ENCODE measurements at places on chromosomes 3 and 15.

DNA sequence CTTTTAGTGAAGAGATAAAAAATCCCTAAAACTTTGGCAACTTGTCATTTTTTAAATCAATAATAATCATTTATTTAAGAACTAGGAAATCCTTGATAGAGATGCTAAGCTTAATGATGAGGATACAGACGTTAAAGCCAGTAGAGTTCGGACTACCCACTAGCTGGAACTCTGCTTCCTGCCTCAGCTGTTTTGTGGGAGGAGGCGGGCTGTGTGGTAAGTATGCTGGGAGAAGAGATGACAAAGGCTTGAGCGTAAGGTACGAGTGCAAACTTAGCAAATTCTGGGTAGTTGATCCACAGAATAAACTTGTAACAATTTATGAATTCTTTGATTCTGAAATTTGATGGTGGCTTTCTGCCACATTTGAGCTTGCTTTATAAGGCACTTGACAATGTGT, 111.2 kb upstream of the NANOGP8 start:
- DNase-seq = no peak

DNA sequence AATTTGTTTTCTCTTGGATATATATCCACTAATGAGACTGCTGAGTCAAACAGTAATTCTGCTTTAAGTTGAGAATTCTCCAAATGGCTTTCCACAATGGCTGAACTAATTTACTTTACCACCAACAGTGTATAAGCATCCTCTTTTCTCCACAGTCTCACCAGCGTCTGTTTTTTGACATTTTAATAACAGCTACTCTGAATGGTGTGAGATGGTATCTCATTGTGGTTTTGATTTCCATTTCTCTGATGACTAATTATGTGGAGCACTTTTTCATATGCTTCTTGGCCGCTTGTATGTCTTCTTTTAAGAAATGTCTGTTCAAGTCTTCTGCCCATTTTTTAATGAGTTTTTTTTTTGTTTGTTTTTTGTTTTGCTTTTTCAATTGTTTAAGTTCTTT, 206.2 kb downstream of the CTNNB1 start:
- no peak for DNase-seq

GRCh38 chr3:143352850-143353550, 233.4 kb downstream of the CHST2 start:
- no peak for DNase-seq

DNA sequence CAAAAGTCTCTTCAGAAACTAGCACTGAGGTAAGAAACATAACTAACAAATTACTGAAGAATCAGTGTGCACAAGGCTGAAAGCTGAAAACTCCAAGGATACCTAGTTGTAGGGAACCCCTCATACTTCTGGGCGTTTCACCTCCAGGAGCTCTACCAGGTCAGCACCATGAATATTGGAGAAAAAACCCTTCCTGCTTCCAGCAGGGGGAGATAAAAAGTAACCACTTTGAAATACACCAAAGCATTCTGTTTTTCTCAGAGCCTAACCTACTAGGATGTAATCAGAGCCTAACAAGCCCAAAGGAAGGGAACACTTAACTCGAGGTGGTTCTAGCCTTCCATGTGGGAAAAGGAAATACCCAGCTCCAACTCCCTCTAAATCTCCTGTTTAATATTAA, 175.8 kb upstream of the MME start:
- DNase-seq = no peak

DNA sequence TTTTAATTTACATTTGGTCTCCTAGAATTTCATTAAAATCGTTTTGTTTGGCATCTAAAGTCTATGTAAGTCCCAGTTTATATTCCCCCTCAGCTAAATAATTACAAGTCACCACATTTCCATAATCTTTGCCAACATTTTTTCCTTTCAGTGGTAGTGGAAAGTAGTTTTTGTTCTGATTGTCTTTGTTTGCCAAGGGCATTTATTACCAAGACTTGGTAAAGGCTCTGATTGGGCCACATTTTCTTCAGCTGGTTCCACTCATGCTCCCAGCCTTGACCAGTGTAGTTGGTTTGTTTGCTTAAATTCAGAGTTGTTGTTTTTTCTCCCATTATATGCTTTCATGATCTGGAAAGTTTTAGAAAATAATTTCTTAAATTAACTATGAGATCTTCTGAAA, 153.4 kb upstream of the MME start:
- DNase-seq = no peak

GRCh38 chr3:1079662-1080061, 13.2 kb upstream of the CNTN6 start:
- no peak for DNase-seq

DNA sequence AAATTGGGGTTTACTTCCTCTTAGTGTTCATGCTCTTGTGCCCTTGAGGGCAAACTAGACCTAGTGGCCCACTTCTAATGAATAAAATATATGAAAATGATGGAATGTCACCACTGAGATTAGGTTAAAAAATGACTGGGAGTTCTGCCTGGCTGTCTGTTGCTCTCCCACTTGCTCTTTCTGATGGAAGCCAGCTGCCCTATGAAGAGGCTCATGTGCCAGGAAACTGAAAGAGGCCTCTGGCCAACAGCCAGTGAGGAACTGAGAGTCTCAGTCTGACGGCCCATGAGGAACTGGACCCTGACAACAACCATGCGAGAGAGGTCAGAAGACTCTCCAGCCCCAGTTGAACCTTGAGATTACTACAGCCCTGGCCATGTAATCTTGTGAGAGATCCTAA, 107.1 kb upstream of the FHIT start:
- no peak for DNase-seq

DNA sequence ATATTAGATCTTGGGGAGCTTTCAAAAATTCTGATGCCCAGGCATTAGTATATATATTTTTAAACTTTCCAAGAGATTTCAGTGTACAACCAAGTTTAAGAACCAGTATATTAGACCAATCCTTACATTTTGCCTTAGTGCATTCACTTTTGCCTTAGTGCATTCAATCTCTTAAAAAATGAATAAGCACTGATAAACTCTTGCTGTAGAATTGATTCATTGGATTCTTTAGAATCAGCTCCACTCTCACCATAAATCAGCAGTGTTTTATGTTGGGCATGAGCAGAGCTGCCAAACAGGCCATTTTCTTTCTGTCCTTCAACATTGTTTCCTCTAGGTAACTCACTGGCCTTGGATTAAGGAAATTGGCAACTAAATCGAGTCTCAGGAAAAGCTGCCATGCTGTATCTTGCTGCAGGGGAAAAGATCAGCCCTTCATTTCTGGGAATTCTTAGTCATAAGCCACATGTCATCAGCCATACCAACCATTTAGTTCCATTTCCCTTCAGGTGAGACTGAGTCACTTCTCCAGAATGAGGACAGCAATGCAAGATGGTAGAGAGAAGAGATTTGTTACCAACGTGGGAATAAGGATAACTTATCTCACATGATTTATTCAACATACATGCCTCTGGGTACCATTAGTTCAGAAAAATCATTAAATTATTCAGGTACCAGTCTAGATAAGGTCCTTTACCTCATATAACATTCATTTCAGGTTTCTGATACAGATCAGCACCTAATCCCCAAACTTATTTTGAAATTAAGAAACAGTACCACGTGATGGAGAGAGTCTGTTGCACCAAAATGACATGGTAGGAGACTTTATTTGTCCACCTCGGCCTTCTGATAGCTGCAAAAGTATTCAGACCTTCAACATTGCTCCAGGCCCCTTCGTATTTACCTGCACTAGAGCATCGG, 192.5 kb downstream of the P3H2 start:
- DNase-seq = no peak

DNA sequence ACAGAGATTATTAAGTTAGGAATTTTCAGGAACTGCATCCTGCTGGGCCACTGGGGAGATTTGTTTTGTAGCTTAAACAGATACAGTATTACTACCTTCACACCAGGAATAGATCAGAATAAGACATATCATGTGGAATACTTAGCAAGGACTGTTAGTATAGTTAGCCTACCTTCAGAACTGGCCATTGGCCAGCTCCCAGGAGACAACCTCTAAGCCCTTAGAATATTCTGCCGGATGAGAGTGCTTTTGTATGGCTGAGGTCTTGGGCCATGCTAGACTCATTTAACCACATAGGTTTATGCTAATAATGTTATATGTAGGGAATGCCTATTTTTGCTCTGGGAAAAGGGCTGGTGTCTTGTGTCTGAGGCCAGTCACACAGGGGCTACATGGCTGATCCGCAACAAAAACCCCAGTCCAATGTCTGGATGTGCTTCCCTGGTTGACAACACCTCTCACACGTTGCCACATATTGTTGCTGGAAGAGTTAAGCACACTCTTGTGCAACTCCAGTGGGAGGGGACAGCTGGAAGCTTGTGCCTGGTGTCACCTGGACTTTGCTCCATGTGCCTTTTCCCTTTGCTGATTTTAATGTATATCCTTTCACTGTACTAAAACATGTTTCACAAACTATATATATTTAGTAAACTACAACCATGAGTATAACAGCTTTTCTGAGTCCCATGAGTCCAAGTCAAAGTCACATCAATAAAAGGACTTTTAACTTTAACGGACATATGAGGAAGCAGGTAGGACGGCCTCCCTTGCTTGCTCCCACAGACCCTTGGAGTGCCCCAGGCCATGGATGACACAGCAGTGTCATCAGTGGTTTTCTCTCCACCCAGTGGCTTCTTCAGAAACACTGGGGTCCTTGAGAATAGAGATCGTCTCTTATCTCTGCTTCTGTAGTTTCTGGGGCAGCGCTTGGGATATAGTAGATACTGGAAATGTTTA, 118.0 kb upstream of the C3orf80 start:
- no peak for DNase-seq

DNA sequence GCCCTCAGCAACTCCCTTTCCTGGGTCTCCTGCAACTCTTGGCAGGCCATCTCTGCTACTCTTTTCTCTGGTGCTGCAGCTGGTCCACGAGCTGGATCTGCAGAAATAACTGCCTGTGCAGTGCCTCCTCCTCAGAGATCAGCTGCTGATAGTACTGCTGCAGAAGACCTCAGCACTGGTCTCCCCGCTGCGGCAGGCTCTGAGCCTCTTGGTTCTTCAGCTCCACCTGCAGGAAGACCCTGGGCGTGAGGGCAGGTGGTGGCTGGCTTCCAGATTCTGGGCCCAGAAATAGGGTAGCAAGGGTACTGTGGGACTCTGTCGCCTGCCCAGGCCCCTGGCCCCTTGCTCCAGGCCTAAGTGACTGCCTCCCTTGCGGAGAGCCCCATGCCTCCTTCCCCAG, 79.7 kb upstream of the C2CD4B start:
- DNase-seq = no peak

GRCh38 chr15:31325595-31326155, 960 bp upstream of the KLF13 start:
- DNase-seq = peak; percentile 72

DNA sequence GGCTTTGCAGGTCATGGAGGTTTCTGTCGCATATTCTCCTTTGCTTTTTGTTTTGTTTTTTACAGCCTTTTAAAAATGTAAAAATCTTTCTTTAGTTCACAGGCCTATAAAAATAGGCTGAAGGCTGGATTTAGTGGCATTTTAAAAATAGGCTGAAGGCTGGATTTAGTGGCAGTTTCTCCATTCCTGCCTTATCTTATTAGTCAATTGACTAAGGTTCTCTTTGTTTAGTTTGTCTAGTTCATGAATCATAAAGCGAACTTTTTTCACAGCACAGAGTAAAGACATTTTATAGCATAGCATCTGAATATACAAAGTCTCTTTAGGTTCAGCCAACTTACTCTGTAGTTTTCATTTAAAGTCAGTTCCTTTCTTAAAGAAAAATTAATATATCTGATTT, 31.4 kb downstream of the AP4E1 start:
- no peak for DNase-seq

- no peak for DNase-seq
These were observed 335.2 kb upstream of the MCTP2 start for GRCh38 chr15:93895976-93896770.

GRCh38 chr15:65264863-65265430, 21.7 kb downstream of the PARP16 start:
- DNase-seq = no peak

GRCh38 chr3:73572368-73572767, 52.4 kb downstream of the PDZRN3 start:
- DNase-seq = no peak

Measured in hematopoietic multipotent progenitor cell treated with erythropoietin and hydrocortisone succinate and interleukin-3 and kit ligand, for 15 days (in vitro differentiated cells).